Panc1 (cell line): ENCODE measurements at places on chromosomes 6 and 20. TPM values are rescaled to one million over a fixed set of nuclear protein-coding genes. Genes with fewer than 3 reads are reported as not detected.

DNA sequence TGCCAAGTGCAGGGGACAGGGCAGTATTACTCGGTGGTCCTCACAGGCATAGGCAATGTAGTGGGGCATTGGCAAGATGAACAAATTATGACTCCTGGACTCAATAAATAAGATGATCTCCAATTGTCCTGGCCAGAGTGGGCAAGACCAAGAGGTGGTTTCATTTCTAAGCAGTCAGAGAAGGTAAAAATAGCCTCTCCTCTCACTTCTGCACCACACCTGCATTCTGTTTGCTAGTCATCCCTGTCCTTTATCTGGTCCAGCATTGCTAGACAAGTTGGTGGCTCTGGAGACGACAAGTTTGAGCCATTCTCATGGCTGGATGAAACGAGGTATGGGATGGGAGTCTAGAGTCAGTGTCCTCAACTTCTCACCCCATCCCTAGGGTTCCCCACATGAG is 83.0 kb downstream of the BANF2 start:
- no peak for DNase-seq

DNA sequence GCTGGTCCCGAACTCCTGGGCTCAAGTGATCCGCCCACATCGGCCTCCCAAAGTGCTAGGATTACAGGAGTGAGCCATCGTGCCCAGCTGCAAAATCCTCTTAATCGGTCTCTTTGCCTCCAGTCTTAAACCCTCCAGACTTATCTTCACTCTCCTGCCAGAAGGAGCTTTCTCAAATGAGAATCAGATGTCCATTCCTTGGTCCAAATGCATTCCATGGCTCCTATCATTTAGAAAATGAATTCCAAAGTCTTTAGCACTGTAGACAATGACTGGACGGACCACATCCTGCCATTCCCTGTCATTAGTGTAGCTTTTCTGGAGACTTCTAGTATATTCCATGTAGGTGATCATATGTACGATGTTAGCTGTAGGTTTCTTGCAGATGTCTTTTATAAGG is 141.9 kb downstream of the ID4 start:
- DNase-seq = no peak

DNA sequence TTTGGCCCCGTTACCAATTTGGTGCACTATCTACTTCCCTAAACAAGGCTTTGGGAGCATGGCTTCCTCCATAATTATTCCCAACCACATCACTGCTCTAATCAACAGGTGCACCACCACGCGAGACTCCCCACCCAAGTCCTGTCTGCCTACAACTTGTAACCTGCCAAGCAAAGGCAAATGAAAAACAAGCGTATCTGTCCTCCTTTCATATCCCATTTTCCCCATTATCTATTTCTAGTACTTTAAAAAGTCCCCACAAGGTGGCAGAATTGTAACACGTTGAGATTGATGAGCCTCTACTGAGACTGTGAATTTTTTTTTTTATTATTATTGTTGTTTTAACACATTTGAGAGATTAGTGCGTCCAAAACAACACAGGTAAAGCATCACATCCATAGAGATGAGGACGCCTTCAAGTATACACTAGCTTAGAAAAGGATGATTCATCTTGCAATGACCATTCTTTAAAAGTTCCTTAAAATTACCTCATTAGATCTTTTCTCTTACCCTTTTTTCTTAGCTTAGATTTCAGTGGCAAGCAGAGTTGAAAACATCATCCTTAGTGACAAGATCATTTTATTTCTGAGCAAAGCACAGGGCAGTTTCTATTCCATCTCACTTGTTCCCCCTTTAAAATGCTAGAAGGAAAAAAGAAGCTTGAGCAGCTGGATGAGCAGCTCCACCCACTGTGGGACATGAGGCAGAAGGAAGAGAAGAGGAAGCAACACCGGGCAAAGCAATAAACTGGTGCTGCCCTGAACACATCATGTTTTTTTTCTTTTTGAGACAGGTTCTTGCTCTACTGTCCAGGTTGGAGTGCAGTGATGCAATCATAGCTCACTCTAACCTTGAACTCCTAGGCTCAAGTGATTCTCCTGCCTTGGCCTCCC is 210.8 kb downstream of the ARHGAP18 start:
- DNase-seq = peak; percentile 20

DNA sequence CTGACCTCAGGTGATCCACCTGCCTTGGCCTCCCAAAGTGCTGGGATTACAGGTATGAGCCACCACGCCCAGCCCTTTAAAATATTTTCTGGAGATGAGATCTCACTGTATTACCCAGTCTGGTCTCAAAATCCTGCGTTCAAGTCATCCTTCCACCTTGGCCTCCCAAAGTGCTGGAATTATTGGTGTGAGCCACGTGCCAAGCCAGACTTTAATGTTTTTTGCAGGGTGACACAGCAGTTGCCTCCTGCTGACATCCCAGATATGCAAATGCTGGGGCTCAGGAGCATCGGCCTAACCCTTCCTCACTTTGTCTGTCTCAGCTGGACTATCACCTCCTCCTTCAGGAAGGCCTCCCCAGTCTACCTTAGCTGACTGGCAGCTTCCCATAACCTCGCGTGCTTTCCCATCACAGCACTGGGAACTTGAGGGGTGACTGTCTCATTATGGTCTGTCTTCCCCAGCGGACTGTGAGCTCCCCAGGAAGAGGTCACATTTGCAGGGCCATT is 14.3 kb upstream of the ID1 start:
- no peak for DNase-seq

- no peak for DNase-seq
Measured at GRCh38 chr6:55694148-55694547, 115.2 kb upstream of the HMGCLL1 start.

DNA sequence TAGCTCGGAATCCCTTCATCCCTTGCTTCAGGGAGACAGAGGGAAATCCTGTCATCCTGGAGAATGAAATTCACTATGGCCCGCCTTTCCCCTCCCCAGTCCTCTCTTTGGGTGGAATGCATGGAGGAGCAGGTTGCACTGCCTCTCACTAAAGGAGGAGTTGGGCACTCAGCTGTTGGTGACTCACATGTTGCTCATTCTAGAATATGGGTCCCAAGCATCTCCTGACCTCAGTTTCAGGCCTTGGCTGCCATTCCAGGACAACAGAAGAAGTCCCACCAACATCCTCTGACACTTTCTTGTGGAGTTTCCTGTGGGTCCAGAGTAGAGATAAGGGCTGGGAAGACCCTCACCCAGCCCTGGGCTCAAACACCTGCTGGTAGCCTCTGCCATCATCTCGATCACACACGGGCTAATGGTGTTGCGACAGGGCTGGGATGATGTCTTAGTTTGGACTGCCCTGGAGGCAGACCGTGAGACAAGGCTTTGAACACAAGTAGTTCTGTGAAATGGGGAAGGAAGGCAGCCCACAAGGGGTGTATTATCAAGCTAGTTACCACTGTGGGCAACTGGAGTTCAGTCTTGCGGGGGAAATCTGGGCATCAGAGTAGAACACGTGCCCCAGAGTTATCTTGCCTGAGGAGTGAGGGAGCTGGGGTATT is 52.4 kb upstream of the RNF24 start:
- DNase-seq = no peak

DNA sequence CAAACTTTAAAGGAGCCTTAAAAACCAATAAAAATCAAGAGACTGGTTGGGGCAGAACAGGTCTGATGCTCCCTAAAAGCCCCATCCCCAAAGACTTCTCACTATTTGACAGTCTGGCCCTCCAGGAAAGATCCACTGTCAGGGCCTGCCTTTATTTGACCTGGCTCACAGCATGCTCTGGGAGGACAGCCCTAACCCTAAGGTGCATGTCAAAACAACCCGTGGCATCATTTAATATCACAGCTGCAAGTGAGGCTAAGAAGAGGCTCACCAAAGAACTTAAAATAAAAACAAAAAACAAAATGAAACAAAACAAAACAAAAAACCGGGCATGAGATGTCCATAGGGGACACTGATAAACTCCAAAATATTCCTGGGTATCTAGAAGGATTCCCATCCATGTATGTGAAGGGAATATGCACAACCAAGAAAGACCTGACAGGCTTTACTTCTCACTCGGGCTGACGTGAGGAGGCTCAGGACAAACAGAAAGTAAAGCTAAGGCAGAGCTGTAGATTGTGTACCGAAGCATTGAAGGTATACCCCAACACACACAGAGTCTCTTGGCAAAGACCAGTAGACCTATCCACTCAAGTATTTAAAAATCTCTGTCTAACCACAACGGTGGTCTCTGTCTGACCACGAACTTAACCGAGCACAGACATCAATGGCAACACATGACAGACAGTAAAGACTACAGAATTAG is 57.3 kb downstream of the AHI1 start:
- no peak for DNase-seq

GRCh38 chr6:40887792-40888340 is 151.2 kb downstream of the UNC5CL start:
- no peak for DNase-seq

- no peak for DNase-seq
Measured at GRCh38 chr6:51261691-51262090, 443.0 kb downstream of the TFAP2B start.

GRCh38 chr20:52105442-52106422 is 85.8 kb downstream of the ZFP64 start:
- no peak for DNase-seq

DNA sequence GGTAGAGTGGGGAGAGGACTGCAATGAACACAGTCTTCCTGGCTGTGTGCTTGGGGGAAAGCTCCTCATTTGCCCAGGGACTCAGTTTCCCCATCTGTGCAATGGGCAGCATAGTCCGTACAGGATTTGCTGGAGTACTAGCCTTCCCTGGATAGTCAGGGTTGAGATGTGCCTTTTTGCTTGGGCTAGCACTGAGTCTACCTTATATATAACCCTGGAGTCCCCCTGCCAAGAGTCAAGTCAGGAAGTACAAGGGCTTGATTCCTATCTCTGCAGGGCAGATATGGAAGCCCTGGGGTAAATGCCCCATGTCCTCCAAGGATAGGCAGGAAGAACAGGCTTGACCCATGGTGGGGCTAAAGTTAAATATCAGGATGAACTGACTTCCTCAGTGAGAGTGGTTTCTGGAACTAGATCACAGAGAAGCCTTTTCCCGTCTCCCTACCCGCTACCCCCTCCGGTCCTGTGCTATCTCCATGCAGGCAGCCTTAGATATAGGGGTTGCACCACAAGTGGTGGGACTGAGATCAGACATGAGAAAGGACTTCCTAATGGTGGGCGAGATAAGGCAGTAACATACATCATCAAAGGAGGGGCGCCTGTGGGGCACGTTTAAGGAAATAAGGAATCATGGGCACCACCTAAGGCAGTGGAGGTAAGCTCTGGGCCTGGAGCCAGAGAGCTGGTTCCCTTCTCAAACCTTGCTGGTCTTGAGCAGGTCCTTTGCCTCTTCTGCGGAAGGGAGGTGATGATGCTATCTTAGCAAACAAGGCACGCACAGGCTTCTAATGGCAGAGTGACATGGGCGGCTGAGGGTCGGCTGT is 157.9 kb downstream of the MRPL14 start:
- no peak for DNase-seq

DNA sequence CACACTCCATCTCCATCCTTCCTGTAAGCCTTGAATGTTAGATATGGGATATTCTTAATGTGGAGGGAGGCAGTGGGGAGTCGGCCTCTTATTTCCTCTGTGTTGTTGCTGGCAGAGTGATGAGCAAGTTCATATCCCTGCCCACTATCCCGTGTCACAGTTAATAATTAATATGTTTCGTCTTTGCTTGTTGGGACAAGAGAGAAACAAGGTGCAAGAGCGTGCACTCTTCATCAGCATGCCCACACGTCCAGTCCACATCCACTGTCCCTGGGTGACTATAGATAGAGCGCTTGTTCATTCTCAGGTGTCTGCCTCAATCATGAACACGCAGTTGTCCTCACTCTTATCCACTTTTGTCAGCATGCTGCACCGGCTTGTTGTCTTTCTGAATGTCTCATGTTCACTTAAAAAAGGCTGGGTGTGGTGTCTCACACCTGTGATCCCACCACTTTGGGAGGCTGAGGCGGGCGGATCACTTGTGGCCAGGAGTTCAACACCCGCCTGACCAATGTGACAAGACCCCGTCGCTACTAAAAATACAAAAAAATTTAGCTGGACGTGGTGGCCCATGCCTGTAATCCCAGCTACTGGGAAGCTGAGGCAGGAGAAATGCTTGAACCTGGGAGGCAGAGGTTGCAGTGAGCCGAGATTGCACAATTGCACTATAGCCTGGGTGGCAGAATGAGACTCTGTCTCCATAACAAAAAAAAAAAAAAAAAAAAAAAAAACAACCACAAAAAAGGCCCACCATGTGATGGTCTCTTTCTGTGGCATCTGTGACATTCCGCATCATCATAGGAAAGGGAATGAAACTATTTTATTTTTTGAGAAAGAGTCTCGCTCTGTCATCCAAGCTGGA is 34.2 kb downstream of the PPP1R3G start:
- no peak for DNase-seq

GRCh38 chr20:8246716-8247115 is 114.7 kb downstream of the PLCB1 start:
- DNase-seq = no peak

DNA sequence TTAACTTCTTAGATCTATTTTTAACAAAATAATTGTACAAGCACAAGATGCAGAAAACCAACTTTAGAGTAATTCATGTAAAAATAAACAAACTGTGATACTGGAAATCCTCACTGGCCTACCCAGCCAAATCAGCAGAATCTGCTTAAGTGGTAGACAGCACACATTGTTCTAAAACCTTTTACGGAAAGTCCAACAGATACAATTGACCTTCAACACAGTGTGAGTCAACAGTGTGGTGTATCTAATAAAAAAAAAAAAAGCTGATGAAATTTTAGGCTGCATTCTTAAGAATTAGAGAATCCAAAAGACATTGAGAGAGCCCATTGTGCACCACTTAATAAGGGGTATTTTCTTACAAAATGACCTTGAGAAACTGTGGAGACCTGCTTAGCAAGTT is 174.5 kb downstream of the COL21A1 start:
- no peak for DNase-seq

DNA sequence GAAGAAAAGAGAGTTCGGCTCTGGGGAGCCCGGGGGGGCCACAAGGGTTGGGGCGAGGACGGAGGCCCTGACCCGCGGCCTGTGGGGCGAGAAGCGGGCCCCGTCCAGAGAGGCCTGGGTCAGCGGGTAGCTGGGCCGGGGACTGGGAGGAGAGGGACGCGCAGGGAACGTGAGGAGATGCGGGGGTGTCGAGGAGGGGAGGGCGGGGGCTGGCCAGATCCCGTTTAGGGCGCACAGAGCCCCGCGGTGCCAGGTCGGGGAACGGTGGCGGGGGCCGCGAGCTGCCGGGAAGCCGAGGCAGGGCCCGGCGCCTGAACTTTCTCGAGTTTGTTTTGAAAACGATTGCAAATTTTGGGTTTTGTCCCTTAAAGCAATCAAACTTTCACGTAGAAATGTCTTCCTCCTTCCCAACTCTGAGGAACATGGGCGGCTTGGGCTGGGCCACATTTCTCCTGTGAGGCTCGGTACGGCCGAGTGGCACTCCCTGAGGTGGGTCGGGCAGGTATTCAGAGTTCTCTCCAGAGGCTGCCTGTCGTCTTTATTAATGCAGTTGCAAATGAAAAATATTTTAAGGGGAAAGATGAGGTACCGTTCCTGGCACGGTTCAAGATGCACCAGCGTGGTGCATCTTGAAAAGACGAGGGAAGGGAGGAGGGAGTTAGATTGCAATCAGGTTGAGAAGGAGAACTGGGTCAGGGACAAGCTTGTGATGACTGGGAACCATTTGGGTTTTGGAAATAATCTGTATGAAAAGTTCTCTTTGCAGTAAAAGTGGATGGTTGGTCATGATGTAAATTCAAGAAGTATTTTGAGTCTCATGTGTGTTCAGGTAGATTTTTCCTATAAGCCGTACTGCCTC is 972 bp downstream of the RNF8 start:
- DNase-seq = no peak

The BAK1 gene
- total RNA-seq = 31.5 TPM

The RAB44 gene
- total RNA-seq = not detected

The ZNF512B gene
- 17.9 TPM for total RNA-seq

The FOXA2 gene
- total RNA-seq = 28.0 TPM

The CD40 gene
- 14.1 TPM for total RNA-seq
